ENCODE measurements at places on chromosomes 7 and 10.

GRCh38 chr7:7996568-7996967 lies 28.0 kb downstream of the GLCCI1 start:
- no peak for DNase-seq

- DNase-seq, result peak; percentile 5
Measured at GRCh38 chr10:15824498-15824897, 35.8 kb downstream of the MINDY3 start.

GRCh38 chr10:14670551-14671240 lies 104.0 kb downstream of the FAM107B start:
- DNase-seq, result no peak

DNA sequence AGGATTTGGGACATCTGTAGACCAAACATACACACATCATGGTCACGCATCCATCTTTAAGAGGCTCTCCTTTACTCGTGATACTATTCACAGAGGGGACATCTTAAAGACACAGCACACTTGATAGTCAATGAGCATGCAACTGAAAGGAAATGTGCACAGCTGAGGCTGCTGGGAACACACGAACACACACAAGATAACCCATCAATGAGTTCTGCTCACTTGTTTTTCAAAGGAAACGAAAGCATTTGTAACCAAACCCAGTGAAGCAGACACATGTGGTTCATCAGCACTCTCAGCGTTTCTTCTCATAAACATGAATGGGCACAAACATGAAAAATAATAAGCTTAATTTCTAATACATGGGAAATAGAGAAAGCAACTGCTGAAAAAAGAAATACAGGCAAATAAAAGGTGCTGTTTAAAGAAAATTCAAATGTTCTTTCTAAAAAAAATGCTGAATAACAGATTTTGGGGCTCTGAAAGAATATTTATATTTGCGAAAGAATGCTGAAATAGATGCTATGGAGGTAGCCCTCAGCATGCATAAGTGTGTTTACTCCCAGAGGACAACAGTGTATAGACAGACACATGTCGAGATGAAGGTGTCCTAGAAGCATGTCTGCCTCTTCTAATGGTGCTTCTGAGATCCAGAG lies 59.7 kb upstream of the LAMB4 start:
- no peak for DNase-seq

DNA sequence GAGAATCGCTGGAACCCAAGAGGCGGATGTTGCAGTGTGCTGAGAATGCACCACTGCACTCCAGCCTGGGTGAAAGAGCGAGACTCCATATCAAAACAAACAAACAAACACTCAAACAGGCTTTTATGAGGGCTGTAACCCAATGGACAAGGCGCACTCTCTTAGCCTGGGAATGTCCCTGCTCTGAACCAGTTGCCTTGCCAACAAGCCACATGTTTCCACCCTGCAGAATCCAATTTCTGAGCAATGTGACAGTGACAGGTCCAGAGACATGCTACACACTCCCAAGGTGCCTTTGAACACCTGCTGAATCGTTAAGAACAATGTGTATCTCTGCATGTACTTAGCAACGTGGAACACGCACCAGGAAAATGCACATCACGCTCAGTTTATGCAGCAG lies 186.8 kb upstream of the AUTS2 start:
- DNase-seq, result no peak

GRCh38 chr7:746155-747061 lies 19.3 kb upstream of the PRKAR1B start:
- no peak for DNase-seq

DNA sequence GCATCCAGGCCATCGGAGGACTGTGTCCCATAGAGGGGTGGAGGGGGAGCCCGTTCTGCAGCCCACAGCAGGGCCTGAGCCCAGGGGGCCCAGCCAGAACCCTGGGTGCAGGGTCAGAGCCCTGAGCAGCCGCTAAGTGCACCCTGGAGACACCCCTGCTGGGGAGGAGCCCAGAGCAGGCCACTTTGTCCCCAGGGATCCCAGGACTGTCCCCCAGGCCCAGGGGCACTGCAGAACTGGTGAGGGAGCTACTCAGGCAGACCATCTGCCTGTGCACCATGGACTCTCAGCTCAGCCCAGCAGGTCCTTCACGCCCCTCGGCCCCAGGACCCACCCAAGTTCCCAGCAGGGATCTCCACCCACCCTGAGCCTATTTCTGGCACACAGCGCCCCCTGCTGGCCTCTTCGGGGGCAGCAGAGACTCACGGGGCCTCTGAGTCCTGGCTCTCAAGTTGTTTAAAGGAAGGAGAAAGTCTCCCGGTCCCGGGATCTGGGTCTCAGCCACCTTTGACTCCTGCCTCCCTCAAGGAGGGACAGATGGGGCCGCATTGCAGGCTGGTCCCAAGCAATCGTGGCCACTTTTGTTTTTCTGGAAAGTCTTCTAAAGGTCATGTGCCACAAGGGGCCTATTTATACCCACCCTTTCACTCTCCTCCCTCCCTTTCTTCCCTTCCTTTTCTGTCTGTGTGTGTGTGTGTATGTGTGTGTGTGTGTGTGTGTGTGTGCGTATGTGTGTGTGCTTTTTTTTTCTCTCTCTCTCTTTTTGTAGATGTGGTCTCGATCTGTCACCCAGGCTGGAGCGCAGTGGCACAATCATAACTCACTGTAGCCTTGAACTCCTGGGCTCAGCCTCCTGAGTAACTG lies 90.3 kb downstream of the MYL10 start:
- no peak for DNase-seq

DNA sequence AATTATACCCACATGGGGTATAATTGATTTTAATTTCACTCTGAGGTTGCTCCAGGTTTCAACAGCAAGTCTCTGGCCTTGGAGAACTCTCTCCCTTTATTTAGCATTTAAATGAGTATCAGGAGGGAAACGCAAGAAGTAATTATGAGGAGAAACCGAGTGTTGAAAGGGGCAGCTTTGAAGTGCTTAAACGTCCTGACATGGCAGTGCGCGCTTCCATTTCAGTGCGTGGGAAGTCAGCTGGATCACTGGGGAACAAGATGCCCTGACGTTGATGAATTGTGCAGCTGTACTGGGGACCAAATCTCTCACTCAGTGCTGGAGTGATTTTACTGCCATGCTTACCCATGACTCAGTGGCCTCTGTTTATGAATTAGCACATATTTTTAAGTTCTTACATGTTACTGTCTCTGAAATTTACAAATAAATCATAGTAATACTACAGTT lies 106.0 kb upstream of the PRR15 start:
- no peak for DNase-seq

DNA sequence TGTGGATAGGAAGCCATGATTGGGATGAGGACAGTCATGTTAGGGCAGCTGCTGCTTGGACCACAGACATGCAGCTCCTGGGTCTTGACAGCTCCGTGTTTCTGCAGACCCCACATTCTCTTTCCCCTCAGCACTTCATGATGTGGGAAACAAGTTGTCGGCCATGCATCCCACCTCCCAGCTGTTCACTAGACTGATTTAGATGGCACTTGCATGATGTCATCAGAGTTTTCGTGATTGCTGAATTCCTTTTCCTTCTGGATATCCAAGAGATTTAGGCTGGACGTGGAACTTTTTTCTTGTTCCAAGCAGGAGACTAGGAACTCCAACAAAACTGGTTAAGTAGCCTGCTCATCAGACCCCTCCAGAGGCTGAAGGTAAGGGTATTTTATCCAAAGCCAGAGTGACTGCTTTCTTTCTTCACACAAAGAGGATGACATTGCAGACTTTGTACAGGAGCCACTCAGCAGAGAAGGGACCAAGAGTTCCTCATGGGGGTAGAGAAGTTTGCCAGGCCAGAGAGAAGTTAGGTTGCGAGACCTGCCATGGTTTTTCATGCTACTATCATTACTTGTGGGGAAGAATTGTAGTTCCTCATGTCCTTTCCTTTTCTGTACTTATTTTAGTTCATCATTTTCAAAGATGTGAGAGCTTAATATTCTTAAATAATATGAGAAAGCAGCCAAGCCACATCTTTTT lies 117.7 kb upstream of the GJD4 start:
- DNase-seq, result no peak

GRCh38 chr10:52442576-52442975 lies 128.5 kb downstream of the DKK1 start:
- DNase-seq, result no peak

DNA sequence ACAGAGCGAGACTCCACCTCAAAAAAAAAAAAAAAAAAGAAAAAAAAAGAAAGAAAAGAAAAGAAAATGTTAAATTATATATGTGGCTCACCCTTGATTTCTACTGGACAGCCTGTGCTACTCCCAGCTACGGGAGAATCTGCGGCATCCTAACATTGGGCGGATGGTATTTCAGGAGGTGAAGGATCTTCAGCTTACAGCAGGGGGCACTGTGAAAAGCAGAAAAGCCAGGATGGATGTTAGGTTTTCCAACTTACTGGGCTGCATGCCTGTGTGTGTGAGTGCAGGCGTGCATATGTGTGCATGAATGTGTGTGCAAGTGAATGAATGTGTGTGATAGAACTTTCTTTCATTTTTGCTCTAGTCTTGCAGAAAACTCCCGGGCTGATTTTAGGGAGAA lies 1066.5 kb downstream of the TYW1 start:
- DNase-seq, result no peak

DNA sequence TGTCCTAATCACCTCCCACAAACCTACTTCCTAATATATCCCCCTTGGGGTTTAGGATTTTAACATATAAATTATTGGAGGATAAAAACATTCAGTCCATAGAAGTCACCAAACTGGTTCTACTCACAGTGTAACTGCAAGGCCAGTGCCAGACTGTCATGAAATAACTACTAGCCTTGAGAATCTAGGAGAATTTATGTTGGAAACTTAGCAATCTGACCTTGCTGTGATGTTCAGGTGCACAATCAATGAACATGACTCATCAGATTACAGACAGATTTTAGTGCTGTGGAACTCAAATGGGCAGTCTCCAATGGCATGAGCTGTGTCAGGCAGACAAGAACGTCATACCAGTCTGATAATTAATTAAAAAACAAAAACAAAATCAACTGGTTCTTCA lies 571.4 kb upstream of the IGFBP3 start:
- no peak for DNase-seq

- no peak for DNase-seq
Measured at GRCh38 chr10:79002336-79002735, 66.4 kb upstream of the ZMIZ1 start.

GRCh38 chr10:33293531-33294170 lies 40.8 kb downstream of the NRP1 start:
- no peak for DNase-seq

GRCh38 chr10:112376396-112376790 lies 2.5 kb downstream of the ACSL5 start:
- no peak for DNase-seq

DNA sequence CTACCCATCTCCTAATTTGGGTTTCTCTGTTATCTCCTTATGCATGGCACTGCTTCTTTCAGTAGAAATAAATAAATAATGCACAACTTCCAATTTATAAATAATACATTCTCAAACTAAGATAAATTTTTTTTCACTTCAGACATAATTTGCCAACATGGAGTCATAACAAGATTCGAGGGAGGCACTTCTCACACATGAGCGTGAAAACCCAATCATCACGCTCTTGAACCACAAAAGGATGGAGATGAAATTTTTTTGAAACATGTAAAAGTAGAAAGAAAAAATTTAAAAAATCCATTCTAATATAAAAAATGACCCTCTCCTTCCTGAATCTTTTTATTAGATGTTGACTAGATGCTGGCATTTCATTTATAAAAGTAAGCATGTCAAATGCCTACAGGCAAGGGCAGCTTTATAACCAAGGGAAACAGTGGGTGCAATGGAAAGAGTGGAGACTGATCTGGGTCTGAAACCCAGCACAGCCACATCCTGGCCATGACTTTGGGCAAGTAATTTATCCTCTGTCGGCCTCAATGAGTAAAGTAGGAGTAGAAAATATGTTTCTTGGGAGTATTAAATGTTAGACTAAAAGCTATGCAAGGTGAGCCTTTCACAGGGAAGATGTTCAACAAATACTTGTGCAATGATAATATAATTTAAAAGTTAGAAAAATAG lies 185.0 kb downstream of the STK31 start:
- DNase-seq, result no peak

DNA sequence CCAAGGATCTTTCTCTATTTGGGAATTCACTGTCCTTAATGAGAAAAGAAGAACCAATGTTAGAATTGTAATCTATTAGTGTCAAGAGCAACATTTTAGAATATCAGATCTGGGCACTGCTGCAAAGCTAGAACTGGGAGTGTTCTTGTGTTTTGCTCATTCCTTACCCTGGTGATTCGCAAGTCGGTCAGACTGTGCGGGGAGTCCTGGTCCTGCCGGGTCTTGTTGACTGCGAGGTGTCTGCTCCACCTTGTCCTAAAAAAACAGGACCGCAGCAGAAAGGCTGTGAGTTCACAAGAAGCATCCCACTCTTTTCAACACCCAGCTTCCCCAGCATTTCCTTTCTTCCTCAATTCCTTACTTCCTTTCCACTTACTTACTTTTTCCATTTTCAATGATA lies 79.0 kb downstream of the GRB10 start:
- no peak for DNase-seq

GRCh38 chr7:12351843-12352242 lies 51.8 kb downstream of the VWDE start:
- DNase-seq, result no peak

DNA sequence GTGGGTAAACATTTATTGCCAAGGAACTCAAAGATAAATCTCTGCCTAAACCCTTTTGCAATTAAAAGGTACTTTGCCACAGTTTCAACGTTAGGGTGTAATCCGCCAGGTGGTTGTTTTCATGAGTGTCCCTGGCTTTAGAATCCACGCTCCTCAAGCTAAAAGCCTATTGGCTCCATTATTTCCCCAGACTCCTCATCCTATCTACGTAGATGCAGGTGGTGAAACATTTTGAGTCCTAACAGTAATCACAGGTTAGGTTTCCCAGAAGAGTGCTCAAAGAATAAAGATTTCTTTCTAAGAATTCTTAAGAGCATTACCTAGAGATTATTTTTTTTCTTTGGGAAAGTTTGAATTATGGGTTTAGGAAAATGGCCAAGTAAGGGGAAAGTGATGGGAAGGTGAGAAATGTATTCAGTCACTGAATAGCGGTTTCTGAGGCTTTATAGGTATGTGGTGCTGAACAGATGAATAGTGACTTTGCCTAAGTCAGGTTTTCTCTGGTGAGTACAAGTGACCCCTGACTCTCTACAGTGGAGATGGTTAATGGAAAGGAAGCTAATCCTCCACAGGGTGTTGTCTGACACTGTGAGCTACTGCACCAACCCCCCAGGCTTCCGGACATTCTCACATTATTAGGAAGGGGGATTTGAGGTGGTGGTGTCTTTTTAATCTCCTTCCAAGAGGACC lies 60.2 kb downstream of the NRP1 start:
- DNase-seq, result no peak

Measured in SW480 (cell line).